Karpas-422 (cell line): ENCODE measurements at places on chromosomes 7 and 10.
A peak's percentile ranks its signal among the peaks of the same experiment; 100 is the strongest.

DNA sequence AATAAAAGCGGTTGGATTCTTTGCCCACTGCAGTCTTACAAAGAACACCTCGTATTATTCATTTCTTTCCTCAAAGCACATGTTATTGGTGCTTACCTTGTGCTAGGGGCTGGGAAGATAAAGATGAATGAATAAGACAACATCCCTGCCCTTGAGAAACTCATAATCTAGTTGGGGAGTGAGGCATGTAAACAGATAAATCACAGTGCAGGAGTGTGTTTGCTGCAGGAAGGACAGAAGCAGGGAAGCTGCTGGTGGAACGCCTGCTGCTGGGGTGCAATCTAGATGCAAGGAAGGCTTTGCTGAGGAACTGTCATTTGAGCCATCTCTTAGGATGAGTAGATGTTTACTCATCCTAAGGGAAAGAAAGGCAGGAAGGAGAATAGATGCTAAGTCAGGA lies 135.6 kb downstream of the TMEM178B start:
- H3K4me1 ChIP-seq: no peaks in the 10 kb centered on the region
- H3K36me3 ChIP-seq: no peaks in the 10 kb centered on the region
- DNase-seq: no peak

GRCh38 chr7:135664046-135664589 lies 1.8 kb downstream of the STMP1 start:
- peaks cover 12% of the 10 kb centered on the region; the same call in 1 of the 2 replicates for H3K36me3 ChIP-seq
- DNase-seq: no peak
- peak overlapping the region; percentile 83 for H3K4me3 ChIP-seq
- no peak overlapping the region; the same call in 1 of the 2 replicates for H3K27ac ChIP-seq
- H3K4me1 ChIP-seq: peaks cover 32% of the 10 kb centered on the region

DNA sequence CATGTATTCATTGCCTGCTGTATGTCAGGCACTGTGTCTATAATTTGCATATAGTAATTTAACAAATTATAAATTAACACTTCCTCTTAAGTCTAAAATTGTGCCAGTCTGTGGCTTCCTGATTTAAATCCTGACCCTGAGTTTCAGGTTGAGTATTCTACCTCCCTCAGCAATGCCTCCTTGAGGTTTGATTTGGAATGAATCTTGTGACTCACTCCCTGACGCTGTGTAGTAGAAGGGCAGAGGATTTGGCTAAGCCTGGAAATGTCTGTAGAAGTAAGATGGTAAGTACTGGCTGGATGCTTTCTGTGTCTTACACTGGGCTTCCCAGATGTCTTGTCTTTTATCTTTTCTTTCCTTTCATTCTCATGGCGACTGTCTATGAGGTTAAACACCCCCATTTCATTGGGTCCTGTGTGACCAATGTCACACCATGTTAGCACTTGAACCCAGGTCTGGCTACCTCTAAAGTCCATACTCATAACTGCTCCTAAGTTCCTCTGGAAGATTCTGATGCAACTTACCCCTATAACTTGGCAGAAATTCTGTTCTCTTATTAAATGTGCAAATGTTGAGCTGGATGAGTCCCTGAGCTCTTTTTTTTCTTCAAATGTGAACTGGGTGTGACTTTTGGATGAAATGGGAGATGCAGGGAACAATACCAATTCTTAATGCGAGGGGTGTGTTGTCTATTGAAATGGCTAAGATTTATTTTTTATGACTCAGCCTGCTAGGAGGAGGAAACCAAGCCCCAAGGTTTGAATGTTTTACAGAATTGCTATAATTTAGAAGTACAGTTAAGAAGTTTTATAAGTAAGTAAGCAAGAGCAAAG lies 48.5 kb downstream of the PLCE1 start:
- peak; percentile 46 for DNase-seq
- H3K27ac ChIP-seq: no peak overlapping the region
- H3K27me3 ChIP-seq: no peaks in the 10 kb centered on the region
- H3K4me1 ChIP-seq: peaks cover 7% of the 10 kb centered on the region
- no peak overlapping the region for H3K4me3 ChIP-seq

- DNase-seq: no peak
- H3K4me3 ChIP-seq: no peak overlapping the region
- no peaks in the 10 kb centered on the region for H3K4me1 ChIP-seq
- H3K27ac ChIP-seq: no peak overlapping the region
Observed at GRCh38 chr10:30784897-30785605, 155.5 kb upstream of the LYZL2 start.

DNA sequence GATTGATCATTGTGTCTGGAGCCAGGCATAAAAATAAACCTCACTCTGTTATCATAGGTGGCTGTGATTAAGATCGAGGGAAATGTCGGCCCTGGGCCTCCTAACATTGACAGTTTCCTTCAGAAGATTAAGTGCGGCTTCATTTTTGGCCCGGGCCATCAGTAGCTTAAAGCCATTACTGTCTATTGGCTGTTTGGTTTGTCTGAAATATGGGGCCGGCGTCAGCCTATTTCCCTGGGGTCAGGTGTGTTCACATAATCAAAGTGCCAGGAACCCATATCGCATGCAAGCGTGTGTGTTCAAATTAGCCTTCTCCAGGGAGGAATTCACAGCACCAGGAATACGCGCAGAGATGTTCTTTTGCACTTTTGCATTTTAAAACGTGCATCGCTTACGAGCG lies 114.7 kb downstream of the CUX1 start:
- peak; percentile 82 for DNase-seq
- H3K4me3 ChIP-seq: peak overlapping the region; percentile 46
- H3K4me1 ChIP-seq: peaks cover 64% of the 10 kb centered on the region
- H3K27me3 ChIP-seq: no peaks in the 10 kb centered on the region
- peak overlapping the region; percentile 92 for H3K27ac ChIP-seq
- H3K36me3 ChIP-seq: peaks cover 27% of the 10 kb centered on the region

GRCh38 chr7:99992330-99993038 lies 16.7 kb upstream of the AZGP1 start:
- H3K27me3 ChIP-seq: no peaks in the 10 kb centered on the region
- H3K4me3 ChIP-seq: no peak overlapping the region
- no peaks in the 10 kb centered on the region for H3K36me3 ChIP-seq
- peaks cover 17% of the 10 kb centered on the region for H3K4me1 ChIP-seq

DNA sequence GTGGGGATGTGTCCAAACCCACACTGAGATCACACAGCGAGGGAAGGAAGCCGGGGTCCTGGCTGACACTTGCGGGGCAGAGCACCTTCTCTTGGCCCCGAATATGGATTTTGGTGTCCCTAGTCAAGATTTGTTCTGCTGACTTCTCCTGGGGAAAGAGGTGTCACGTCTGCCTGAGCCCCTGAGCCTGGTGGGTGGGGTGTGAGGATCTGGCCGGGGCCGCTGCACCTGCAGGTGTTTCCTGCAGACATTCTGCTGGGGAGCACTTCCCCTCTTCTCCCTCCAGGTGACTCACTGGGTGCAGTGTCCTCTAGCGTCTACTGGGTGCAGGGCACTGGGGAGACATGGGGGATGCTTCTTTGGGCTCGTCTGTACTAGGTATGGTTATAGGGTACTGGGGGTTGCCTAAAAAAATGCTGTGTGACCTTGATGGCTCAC lies 99.2 kb downstream of the GRK5 start:
- peak overlapping the region; percentile 60 for H3K4me3 ChIP-seq
- no peaks in the 10 kb centered on the region for H3K27me3 ChIP-seq
- H3K27ac ChIP-seq: peak overlapping the region; percentile 93
- peak; percentile 92 for DNase-seq
- H3K36me3 ChIP-seq: no peaks in the 10 kb centered on the region

GRCh38 chr7:4783762-4784351 lies 8.4 kb downstream of the AP5Z1 start:
- no peaks in the 10 kb centered on the region for H3K36me3 ChIP-seq
- no peaks in the 10 kb centered on the region for H3K27me3 ChIP-seq
- DNase-seq: no peak

- peak overlapping the region; percentile 65 for H3K27ac ChIP-seq
- H3K27me3 ChIP-seq: no peaks in the 10 kb centered on the region
- peak overlapping the region; percentile 2; the same call in 1 of the 2 replicates for H3K4me3 ChIP-seq
- peak; percentile 80 for DNase-seq
- H3K4me1 ChIP-seq: peaks cover 31% of the 10 kb centered on the region
Observed at GRCh38 chr10:62244088-62244487, 24.6 kb downstream of the RTKN2 start.

GRCh38 chr10:630581-631073 lies 58.8 kb downstream of the DIP2C start:
- H3K4me3 ChIP-seq: no peak overlapping the region
- H3K4me1 ChIP-seq: no peaks in the 10 kb centered on the region
- no peaks in the 10 kb centered on the region for H3K36me3 ChIP-seq
- no peaks in the 10 kb centered on the region for H3K27me3 ChIP-seq

DNA sequence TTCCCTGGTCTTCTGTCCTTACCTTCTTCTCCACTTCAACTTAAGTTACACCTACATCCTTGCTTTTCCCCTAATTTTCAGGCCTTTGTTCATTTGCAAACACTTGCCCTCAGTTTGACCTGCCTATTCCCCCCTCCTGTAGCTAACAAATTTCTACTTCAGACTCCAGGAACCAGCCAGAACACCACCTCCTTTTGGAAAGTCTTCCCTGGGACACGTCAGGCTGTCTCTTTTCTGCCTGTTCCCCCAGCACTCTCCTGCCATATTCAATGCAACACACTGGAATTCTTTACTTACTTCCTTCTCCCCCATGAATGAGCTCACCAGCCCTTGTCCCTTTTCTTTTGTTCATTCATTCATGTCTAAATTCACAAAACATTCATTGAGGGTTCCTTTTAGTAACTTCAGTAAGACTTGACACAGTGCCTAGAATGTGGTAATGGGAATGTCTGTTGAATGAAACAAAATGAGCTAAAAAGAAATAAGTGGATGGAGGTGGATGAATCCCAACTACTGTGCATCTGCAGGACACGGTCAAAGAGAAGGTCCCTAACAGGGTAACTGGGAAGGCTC lies 478.0 kb downstream of the KCNMA1 start:
- H3K4me3 ChIP-seq: no peak overlapping the region
- H3K36me3 ChIP-seq: no peaks in the 10 kb centered on the region
- H3K27me3 ChIP-seq: no peaks in the 10 kb centered on the region
- no peak for DNase-seq
- H3K4me1 ChIP-seq: no peaks in the 10 kb centered on the region

DNA sequence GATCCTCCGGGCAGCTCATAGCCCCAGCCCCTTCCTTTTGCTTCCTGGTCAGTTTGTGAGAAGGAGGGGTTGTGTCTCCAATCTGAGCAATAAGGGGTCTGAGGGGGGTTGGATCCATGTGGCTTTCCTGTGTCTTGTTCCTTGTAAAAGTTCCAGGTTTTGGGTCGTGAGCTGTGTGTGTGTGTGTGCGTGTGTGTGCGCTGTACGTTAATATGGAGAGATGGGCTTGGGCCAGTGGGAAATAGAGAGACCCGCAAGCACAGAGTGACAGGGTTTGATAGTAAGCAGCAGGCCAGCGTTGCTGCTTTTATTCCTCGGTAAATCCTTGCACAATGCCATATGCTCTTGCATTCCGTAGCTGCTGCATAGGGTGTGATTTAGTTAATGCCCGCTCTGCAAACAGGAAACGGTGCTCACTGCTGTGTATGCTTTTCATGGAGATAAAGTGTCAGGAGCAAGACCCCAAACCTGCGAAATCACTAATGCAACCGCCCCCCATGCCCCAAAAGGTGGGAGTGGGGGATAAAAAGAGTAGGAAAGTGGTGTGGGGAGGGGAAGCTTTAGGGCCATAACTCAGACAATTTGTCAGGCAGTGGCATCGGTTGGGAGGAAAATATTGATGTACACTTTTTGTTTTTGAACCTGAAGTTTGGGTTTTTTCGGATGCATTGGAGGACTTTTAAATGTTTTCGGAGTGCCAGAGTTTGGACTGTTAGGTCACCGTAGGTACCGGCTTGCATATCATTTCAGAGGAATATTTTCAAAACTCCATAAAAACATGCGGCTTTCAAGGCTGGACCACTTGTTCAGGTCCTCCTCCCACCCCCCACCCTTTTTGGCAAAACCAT lies 108.7 kb downstream of the TCF7L2 start:
- no peak overlapping the region for H3K27ac ChIP-seq
- H3K4me3 ChIP-seq: no peak overlapping the region
- no peaks in the 10 kb centered on the region for H3K4me1 ChIP-seq
- DNase-seq: no peak
